ENCODE measurements at places on chromosomes 2 and 18.

GRCh38 chr18:48940854-48941611 is 9.7 kb downstream of the SMAD7 start:
- no peak for DNase-seq

- no peak for DNase-seq
These were observed 60.8 kb upstream of the PGAP1 start for GRCh38 chr2:196987298-196987648.

DNA sequence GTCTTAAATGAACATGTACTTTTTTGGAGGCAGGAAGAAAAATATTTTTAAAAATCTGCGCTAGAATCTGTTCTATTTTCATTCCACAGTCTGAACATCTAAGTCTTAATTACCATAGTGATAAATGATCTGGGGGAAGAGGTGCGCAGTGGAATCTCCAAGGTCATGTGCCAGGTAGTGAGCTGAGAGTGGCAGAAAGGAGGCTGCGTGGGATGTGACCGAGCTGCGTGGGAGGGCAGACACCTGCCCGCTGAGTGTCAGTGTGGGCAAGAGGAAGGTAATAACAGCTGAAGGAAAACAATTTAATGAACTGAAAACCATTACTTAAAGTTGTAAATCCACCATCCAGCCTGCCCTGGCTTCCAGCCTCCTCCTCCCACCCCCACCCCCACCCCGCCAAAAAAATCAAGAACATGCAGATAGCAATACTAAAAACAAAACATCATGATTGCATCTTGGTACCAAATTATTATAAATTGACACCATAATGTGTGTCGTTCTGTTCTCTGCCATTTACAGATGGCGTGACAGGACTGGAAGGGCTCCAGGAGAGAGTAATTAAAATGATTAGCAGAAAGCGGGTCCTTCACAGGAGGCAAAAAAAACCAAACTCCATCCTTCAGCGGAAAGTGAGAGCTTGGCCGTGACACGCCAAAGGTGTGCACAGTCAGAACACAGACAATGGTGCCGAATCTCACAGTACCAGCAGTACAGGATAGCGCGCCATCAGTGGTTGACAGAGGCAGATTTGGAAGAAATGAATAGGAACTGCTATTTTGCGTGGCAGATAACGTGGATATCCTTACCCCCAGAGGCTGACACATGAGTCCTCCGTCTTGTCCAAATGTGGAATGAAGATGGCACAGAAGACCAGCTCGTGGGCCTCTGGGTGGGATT is 11.4 kb upstream of the DTNB start:
- DNase-seq, result no peak

- no peak for DNase-seq
These were observed 77.3 kb downstream of the VWA3B start for GRCh38 chr2:98164256-98164655.

DNA sequence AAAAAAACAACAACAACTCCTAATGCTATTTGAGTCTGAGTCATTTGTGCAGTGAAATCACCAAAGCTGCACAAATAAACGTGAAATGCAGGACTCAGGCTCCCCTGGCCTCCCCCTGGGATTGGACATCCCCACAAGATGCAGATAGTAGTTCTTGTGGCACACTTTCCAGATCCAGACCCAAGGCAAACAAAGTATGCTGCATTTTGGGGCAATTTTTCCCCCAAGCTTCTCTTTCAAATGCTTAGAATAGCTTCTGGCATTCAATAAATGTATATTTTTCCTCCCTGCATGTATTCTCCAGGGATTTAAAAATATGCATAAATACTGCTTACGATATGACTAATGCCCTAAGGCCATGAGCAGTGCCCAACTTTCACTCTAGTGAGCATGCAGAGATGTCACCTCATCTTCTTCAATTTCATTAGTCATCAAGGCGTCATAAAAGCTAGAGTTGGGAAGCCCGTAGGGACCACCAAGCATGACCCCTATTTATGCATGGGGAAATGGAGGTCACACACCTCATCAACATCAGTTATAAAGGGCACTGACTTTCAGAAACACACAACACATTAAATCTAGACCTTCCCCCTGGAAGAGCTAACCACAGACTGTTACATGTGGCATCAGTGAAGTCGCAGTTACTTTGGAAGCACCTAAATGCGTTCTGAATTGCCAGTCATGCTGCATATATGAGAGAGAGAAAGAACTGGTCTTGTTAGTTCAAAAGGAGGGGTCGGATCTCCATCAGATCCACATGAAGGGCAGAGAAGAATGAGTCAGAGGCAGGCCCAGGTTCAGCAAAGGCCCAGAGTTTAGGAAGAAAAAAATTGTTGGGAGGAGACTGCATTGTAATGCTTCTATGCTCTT is 374.1 kb downstream of the LPIN1 start:
- DNase-seq, result no peak

DNA sequence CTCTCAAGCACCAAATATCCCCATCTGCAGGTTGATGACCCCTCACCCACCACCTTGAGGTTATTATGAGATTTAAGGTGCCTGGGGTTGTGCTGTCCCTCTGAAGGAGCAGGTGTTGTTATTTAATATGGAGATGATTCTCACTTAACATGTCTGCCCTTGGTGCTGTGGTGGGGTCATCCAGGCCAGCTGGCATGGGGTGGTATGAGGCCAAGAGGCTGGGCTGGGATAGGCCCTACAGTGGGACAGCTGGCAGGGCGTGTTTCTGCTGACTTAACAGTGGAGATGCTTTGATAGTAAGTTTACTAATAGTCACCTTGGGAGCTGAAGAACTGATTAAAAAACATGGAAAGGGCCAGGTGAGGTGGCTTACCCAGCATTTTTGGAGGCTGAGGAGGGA is 22.4 kb downstream of the SERPINB12 start:
- no peak for DNase-seq

DNA sequence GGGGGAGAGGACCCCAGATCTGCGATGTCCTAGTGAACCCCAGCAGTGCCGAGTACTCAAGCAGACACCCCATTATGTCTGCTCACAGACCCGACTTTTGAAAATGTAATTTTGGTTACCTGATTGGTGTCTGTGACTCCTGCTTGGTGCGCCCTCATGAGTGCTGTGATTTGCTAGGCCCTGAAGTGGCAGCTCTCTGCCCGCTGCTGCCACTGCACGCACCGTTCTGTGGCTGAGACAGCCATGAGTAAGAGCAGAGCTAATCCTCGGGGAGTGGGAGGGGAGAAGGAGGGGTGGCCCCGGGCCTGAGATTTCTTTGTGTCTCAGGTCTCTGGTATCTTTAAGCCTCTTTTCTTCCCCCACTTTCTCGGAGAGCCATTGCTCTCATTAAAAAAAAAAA is 18.2 kb downstream of the FHOD3 start:
- no peak for DNase-seq

DNA sequence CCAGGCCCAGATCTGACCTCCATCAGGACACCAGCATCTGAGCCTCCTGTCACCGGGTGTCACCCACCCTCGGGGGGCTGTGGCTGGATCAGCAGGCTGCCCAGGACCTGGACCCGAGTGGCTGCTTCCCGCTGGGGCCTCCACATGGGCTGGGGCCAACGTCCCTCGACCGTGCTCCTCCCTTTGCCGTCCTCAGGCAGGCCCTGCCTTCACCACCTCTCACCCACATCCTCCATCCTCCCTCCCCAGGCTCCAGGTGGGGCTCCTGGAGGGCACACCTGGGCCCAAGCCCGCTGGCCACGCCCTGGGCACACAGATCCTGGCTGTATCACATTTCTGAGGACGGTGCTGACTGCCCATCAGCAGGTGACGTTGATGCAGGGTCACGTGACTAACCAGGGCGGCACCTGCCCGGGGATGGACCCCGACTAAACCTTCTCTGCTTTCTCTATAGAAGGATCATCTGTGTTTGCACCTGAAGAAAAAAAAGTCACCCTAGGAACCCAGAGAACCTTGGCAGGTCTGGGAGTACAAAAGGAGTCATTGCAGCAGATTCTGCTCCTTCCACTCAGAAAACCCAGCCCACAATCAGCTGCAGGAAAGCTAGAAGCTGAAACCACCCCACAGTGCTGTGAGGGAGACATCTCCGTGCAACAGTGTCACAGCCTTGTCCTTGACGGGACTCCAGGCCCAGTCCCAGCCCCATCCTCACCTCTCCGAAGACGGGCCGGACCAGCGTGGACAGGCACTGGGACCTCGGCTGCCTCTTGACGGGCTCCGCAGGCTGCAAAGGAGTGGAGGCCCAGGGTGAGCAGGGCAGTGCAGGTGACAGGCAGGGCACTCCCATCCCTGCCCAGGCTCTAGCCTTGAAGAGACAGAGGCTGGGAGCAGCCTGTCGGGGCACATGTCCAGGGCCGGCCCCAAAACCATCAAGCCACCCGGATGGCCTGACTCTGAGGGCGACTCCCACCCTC is 11.2 kb downstream of the STK25 start:
- no peak for DNase-seq

GRCh38 chr2:30234180-30234971 is 3.0 kb downstream of the LBH start:
- DNase-seq, result no peak

DNA sequence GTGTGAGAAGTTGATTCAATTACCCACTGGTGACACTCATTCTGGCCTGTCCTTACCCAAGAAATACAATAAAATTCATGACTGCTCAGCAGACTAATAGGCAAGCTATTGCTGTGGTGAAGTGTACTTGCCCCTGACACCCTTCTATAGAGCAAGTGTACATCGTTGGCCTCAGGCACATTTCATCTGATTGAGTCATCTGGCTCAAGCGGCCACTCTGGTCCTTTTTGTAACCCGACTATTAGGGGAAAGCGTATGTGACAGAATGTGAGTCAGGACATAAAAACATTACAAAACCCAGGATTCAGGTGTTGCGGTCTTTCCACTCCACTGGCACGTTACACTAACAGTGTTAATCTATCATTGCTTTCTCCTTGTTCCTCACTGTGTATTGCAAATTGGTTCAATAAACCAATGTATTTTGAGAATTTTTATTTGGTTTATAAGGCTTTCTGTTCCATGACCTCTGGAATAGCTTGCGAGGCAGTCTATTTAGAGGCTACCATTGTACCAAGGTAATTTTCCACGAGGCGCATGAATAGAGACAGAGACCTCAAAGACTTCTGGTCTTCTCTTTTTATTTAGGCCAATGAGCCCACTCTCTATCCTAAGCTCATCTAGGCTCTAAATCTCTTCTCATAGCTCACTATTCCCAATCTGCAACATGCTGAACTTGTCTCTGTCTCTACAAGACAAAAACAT is 10.2 kb upstream of the TTC32 start:
- peak; percentile 55 for DNase-seq

DNA sequence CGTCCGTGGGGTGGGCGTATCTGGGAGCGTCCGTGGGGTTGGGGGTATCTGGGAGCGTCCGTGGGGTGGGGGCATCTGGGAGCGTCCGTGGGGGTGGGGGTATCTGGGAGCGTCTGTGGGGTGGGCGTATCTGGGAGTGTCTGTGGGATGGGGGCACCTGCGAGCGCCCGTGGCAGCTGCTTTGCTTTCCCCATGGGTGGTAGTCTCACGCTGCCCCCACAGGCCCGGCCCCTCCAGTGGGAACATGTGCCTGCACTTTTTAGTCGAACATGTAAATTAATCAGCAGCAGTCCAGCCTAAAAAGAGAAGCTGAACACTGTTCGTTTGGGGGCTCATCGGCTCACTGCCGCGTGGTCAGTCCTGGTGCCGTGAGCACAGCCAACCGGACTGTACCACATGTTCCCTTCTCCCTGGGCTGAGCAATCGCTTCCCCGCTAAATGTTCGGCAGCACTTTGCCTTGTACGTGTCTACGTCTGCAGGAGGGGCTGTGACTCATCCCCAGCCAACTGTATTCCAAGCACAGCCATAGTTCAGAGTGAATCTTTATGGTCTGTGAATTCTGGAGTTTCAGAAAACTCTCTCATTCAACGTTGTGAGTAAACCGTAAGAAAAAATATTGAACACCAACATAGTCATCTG is 271.5 kb downstream of the AGAP1 start:
- no peak for DNase-seq

- DNase-seq, result no peak
These were observed 269.4 kb upstream of the RAB6C start for GRCh38 chr2:129709956-129710598.

DNA sequence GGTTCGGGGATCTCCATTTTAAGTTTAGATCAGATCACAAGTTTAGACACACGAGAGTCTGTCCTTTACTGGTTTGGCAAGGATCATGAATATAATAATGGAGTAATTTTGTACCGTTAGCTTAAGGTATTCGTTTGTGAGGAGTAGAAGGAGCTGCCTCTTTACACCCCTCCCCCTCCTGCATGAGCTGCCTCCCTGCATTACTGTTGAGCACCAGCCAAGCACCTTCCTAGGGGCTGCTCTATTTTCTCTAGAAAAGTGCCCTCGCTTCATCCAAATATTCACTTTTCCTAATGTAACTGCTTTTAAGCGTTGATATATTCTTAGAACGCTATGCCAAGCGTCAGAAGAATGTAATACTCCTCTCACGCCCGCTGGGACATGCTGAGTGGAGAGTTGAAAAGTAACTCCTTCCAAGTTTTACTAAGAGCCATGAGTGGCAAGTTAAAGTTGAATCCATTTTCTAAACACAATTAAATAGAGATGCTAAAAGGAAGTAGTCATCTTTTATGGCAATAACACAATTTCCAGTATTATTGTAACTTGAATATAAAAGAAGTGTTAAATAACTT is 25.4 kb upstream of the SCN7A start:
- no peak for DNase-seq

DNA sequence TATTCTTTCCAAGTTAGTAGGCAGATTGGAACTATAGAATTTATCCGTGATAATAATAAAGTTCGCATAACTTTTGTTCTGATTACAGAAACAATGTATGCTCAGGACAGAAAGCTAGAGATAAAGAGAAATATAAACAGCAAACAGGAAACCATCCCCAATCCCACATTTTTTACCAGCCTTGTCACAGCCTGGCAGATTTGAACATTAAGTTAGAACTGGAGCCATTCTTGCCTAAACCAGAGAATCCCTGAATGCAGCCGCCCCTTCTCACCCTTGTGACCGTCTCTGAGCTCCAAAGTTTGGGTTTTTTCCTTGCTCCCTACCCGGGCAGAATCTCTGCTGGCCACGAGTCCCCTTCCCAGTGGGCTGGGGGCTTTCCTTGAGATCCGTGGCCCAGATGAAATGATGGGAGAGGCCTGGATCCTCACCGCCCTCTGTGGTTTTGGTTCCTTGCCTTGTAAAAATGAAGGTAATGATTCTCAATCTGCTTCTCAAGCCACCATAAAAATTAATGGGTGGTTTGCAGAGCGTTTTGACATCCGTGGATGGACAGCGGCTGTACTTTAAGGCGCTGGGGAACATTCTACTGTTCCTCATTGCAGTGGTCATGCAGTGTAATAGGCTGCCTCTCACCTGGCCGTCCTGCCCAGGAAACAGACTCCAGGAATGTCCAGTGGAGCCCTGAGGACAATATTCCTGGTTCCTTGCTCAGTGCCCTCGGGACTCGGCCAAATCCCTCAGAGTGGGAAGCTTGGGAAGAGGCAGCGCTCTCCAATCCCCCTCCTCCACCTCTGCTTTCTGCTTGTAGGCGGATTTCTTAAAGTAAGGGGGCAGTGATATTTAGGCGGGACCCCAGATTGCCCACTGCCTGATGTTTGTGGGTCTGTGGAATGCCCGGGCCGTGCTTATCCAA is 1.6 kb downstream of the SH3BP4 start:
- no peak for DNase-seq

DNA sequence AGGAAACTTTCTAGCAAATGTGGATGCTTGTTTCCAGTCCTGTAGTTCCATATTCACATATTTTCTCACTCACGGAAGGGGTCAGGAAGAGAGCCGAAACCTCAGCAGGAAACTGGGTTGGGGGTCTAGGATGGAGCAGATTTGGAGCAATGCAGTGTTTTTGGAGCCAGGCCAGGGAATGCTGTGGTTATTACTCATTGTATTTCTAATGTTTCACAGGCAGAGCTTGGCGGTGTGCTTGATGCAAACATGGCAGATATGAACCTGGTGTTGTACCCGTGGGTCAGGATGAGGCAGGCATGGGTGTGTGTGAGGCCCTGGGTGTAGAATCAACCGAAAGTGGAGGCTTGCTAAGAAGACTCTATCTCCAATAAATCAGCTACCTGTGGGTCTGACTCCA is 34.6 kb upstream of the ACKR3 start:
- DNase-seq, result no peak
